HS-5 (cell line): ENCODE measurements at places on chromosomes 6 and 20.

DNA sequence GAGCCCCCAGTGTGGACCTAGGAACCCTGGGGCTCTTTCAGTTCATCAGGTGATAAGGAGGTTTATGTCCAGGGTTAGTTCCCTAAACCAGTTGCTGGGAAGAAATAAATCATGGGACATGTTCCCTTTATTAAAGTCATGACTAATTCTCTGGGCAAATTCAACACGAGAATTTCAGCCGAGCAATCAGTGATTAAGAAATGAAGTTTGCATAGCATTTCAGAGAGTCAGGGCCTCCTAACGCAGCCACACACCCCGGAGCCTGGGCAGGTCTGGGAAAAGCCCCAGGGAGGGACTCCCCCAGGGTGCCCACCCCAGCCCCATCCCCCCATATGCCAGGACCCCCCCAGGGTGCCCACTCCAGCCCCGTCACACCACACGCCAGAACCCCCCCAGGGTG lies 20.1 kb downstream of the SLCO4A1 start:
- peak; percentile 69 for DNase-seq

- no peak for DNase-seq
Observed at GRCh38 chr20:36084897-36085613, 69.5 kb upstream of the EPB41L1 start.

GRCh38 chr20:2234598-2235191 lies 61.1 kb upstream of the TGM3 start:
- DNase-seq, result no peak

DNA sequence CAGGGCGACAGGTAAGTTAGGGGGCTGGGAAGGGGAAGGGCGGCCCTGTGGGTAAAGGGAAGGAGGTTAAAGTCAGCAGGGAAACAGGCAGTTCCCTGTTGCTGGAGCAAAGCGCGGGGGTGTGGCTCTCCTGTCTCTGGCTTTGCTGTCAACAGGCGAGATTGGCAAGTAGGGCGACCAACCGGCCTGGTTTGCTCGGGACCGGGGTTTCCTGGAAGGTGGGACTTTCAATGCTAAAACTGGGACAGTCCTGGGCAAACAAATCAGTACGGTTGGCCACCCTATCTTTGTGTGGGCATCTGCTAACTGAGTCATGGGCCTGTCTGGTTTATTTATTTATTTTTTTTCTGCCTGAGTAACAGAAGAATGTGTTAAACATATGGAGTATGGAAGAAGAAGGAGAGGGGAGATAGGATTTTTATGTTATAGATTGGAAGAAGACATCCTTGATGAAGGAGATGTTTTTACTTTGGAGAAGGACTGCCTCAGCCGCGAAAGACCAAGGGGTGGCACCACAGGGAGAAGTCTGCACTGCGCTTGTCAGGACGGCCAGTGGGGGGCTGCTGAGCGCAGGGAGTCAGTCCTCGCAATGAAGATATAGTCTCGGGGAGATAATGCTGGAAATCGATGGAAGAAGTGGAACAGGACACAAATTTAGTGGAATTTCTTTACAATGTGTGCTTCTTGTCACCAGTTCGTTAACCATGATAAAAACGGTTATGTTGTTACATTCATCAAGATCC lies 43.4 kb upstream of the ESR1 start:
- DNase-seq, result peak; percentile 80

DNA sequence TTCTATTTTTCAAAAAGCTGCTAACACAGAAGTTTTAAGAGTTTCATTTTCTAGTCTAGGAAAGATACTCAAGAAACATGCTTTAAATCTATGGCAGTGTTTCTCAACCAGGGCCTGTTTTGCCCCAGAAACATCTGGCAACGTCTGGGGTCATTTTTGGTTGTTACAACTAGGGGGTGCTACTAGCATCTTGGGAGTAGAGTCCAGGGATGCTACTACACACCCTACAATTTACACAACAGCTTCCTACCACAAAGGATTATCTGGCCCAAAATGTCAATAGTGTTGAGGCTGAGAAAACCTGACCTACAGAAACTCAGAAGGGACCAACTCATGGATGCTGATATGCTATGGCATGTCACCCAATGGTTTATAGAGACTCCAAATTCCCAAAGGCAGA lies 24.4 kb downstream of the SERAC1 start:
- no peak for DNase-seq

GRCh38 chr6:167079853-167080297 lies 43.0 kb upstream of the CCR6 start:
- no peak for DNase-seq

- DNase-seq, result no peak
Observed at GRCh38 chr6:154615483-154616025, 105.1 kb upstream of the CNKSR3 start.

DNA sequence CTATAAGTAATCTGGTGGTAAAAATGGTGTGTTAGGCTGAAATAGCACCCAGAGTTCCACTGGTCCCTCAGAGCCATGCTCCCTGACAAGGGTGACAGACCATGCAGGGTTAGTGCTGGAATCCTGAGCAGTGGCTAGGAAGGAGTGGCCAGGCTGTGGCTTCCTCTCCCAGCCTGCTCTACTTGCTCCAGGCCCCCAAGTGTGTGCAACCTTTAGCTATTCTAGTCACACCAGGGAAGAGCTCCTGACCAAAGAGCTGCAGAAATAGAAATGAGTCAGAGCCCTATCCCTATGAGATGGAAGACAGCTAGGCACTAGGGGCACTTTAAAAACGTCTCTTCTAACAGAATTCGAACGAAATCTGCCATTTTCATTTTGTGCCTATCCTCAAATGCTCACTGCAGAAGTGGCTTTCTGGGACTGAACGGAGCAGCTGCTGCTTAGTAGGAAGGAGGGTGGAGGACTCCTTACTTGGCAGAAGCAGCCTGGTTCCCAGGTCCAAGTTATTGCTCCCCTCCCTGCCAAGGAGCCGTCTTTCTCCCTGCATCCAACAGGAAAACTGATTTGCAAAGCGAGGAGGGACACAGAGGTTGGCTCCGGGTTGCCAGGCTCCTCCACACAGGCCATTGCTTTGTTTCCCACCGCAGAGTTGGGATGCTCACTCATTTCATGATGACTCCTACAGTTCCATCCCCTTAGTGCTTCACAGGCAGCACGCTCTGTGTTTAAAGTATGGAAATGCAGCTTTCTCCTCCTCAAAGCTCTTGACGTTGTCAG lies 754.5 kb downstream of the C6orf118 start:
- DNase-seq, result no peak

DNA sequence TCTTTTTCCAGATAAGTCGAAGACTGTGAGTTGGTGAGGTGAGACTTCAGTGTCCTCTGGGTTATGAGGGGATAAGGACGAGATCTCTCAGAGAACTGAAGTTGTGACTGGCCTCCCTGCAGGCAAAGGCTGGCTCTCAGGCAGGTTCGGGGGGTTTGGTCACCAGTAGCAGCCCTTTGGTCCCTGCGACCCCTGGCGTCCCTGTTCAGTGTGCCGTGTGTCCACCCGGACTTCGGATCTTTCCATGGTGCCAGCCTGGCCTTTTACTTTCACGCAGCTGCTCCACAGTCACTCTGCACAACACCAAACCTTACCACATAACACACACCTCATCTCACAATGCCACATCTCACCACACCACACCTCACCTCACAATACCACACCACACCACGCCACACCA lies 131.9 kb downstream of the ERMARD start:
- no peak for DNase-seq

GRCh38 chr6:129849456-129849855 lies 11.7 kb downstream of the TMEM244 start:
- no peak for DNase-seq

DNA sequence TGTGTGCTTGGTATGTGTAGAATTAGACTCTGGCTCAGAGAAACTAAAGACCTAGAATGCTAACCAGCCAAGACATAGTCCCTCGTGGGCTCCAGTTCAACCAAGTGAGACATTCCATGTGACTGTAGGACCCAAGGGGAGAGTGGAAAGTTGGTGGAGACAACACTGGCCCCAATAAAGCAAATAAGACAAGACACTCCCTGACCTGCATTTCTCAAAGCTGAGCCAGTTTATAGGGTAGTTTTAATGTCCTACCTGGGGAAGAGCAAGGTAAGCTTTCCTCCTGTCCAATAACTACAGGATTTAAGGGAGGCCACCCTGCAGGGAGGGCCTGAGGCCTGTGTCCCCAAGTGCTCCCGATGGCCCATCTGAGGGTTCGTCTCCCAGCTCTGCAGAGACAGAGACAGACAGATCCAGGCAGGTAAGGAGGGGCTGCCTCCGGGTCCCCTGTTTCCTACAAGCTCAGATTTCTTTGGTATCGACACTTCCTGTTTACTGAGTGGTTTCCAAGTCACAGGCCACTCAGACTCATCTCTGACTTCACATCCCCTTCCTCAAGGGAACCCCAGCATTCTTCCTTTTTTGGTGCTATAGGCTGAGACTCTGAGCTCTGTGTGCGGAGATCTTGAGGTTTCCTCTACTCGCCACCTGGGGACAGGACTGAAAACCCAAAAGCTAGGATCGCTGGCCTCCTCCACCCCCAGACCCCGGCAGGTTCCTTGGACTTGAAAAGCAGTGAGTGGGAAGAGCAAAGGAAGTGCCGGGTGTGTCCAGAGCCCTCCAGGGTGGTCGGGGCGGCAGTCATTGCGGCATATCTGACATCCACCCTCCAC lies 92.4 kb downstream of the PRND start:
- DNase-seq, result no peak

DNA sequence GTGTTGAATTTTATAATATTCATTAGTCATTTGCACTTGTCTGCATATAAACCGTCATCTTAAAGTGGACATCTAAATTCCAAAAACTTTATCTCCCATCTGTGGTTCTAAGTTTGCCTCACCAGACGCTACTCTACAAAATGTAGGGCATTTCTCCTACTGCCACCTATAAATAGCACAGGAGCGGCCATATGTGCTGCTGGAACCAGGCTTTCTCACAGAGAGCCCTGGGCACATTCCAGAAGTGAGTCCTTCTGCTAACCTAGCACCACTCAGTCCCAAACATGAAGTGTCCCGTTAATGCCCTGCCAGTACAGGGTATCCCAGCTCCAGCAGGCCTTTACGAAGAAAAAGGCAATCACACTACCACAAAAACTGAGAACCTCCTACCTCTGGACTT lies 153.7 kb downstream of the TMEM242 start:
- no peak for DNase-seq
